ENCODE measurements at places on chromosomes 5 and 9. TPM values are rescaled to one million over a fixed set of nuclear protein-coding genes. Genes with fewer than 3 reads are reported as not detected.

The SYK gene
- 8.4 TPM for total RNA-seq

DNA sequence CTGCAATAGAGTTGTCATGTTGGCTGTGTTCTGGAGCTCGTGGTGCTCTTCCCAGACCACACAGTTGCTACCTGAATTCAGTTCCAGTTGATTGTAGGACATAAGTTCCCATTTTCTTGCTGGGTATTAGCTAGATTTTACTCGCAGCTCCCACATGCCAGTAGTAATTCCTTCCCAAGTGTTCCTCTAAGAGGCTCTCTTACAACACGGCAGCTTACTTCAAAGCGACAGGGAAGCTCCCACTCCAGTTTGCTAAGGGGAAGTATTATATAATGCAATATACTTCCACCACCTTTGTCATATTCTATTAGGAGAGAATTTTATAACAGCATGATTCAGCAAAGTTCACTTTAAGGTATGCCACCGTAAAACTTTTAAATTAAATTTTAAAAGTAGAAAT, 623.0 kb downstream of the SLCO4C1 start:
- no peak overlapping the region for H3K4me3 ChIP-seq
- no peak overlapping the region for H3K27ac ChIP-seq
- no peaks in the 10 kb centered on the region for H3K36me3 ChIP-seq
- no peaks in the 10 kb centered on the region for H3K27me3 ChIP-seq
- H3K4me1 ChIP-seq: no peaks in the 10 kb centered on the region
- no peak for DNase-seq

DNA sequence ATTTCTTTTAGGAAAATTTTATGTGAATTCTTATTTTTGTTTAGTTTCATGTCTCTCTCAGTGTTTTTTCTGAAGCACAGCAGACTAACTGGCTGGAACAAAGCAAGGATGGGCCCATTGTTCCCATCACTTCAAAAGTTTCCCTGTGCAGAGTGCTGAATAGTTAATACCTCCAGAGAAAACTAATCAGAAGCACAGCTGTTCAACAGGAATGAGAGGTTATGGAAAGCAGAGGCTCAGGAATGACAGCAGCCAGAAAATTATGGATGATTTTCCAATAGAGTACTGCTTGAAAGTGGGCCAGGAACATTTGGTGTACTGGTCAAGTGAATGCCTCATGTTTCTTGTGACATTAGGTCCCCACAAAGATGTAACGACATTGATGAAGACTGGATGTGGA, 173.0 kb upstream of the TARS1 start:
- no peaks in the 10 kb centered on the region for H3K27me3 ChIP-seq
- no peak for DNase-seq
- H3K4me3 ChIP-seq: no peak overlapping the region
- H3K4me1 ChIP-seq: no peaks in the 10 kb centered on the region
- no peaks in the 10 kb centered on the region for H3K36me3 ChIP-seq

- H3K4me1 ChIP-seq: no peaks in the 10 kb centered on the region
- H3K4me3 ChIP-seq: no peak overlapping the region
- no peaks in the 10 kb centered on the region for H3K27me3 ChIP-seq
- peaks cover 14% of the 10 kb centered on the region for H3K36me3 ChIP-seq
- H3K27ac ChIP-seq: no peak overlapping the region
Observed at GRCh38 chr5:116475338-116475737, 99.3 kb downstream of the SEMA6A start.

- no peaks in the 10 kb centered on the region for H3K36me3 ChIP-seq
- H3K4me3 ChIP-seq: no peak overlapping the region
- DNase-seq: no peak
- no peak overlapping the region for H3K27ac ChIP-seq
- no peaks in the 10 kb centered on the region for H3K4me1 ChIP-seq
Observed at GRCh38 chr9:110835404-110835803, 166.8 kb downstream of the MUSK start.

- H3K4me3 ChIP-seq: peak overlapping the region; percentile 85
- peak overlapping the region; percentile 92 for H3K27ac ChIP-seq
- H3K27me3 ChIP-seq: no peaks in the 10 kb centered on the region
- DNase-seq: no peak
- no peaks in the 10 kb centered on the region for H3K36me3 ChIP-seq
Observed at GRCh38 chr9:91948597-91949391, 1.2 kb downstream of the ROR2 start.

The MEF2C gene
- total RNA-seq: 25.7 TPM

- no peaks in the 10 kb centered on the region for H3K4me1 ChIP-seq
- no peak overlapping the region for H3K4me3 ChIP-seq
- H3K36me3 ChIP-seq: peaks cover 41% of the 10 kb centered on the region
- no peak overlapping the region for H3K27ac ChIP-seq
- DNase-seq: no peak
Observed at GRCh38 chr5:134600600-134600999, 32.0 kb downstream of the SAR1B start.

DNA sequence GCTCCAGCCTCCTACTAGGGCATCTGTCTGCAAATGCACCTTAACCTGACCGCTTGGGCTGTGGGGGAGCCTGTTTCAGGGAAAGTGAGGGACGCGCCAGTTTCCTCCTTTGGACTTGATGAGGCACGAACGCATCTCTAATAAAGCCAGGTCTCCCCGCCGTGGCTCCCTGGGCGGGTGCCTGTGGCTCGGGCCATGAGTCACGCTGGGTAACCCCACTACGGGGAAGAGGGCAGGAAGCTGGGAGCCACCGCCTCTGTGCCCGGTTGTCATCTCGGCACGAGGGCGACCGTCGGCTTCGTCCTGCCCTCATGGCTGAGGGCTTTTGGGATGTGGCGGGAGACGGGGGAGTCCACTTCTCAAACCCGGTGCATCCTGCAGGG, 12.1 kb downstream of the NOTCH1 start:
- H3K27me3 ChIP-seq: no peaks in the 10 kb centered on the region
- DNase-seq: no peak
- H3K27ac ChIP-seq: peak overlapping the region; percentile 79
- H3K36me3 ChIP-seq: peaks cover 30% of the 10 kb centered on the region

DNA sequence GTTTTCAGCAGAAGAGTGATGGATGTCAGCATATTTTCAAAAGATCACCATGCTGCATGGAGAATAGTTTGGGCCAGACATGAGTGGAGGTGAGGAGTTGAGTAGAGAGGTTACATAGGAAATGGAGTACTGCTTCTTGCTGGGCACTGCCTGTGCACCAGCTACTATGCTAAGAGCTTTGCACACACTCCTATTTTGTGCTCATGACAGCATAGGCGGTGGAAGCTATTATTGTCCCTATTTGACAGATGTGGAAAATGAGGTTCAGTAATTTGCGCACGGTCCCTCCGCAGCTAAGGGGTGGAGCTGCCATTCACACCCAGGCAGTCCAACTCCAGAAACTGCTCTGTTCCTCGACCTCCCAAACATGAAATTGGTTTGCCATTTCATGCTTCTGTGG, 67.8 kb downstream of the ENTREP1 start:
- H3K27me3 ChIP-seq: no peaks in the 10 kb centered on the region
- no peak for DNase-seq
- peaks cover 37% of the 10 kb centered on the region for H3K4me1 ChIP-seq
- peak overlapping the region; percentile 74 for H3K27ac ChIP-seq
- no peak overlapping the region for H3K4me3 ChIP-seq

DNA sequence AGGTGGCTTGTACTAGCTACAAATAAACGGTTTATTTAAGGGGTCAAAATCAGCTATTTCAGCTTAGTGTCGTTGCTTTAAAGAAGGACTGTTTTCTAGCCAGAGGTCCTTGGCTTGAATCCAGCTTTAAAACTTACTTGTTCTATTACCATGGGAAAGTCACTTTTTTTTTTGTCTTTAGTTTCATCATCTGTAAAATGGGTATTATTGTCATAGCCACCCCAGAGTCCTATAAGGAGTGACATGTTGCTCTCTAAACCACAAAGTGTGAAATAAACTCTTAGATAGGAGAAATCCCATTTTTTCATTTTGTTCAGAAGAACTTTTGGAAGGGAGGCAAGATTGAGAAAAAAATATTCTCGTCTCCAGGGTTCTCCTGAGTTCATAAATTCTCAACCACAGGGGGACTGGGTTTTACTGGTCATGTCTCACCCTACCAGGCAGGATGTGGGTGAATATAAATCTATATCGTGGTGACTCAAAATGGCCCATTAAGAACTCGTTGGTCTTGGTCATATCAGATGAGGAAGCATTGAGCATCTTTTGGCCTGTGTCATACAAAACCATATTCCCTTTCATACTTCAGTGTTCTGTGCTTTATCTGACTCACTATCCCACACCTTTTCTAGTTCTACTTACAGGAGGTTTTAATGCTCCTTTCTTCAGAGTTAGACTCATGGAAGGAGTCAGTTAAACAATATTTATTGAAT, 202.7 kb upstream of the NR3C1 start:
- no peak overlapping the region for H3K4me3 ChIP-seq
- H3K4me1 ChIP-seq: no peaks in the 10 kb centered on the region
- H3K36me3 ChIP-seq: no peaks in the 10 kb centered on the region

GRCh38 chr5:80655231-80655774, 520 bp upstream of the DHFR start:
- DNase-seq: no peak
- no peaks in the 10 kb centered on the region for H3K27me3 ChIP-seq
- H3K27ac ChIP-seq: peak overlapping the region; percentile 93
- H3K4me3 ChIP-seq: peak overlapping the region; percentile 76
- H3K36me3 ChIP-seq: peaks cover 36% of the 10 kb centered on the region
- peaks cover 12% of the 10 kb centered on the region for H3K4me1 ChIP-seq

The PCDHA6 gene
- 0.83 TPM for total RNA-seq

DNA sequence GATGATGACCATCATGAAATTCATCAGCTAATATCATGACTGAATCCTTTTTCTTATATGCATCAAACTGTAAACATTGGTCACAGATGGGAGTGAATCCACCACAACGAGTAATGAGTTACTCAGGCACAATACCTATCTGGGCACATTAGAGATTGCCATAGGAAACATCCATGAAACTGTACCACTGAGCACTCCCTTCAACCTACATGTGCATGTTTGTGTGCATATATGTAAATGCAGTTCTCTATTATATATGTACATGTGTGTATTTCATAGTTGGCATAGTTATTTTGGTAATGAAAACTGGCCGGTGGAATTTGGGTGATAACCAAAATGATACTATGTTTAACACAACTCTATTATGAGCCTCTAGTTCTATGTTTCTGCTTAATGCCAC, 387.3 kb upstream of the ARRDC3 start:
- no peak overlapping the region for H3K4me3 ChIP-seq
- H3K4me1 ChIP-seq: no peaks in the 10 kb centered on the region
- no peak overlapping the region for H3K27ac ChIP-seq
- no peaks in the 10 kb centered on the region for H3K36me3 ChIP-seq
- DNase-seq: no peak

- H3K27ac ChIP-seq: peak overlapping the region; percentile 92
- no peaks in the 10 kb centered on the region for H3K36me3 ChIP-seq
- no peaks in the 10 kb centered on the region for H3K27me3 ChIP-seq
- H3K4me3 ChIP-seq: no peak overlapping the region
Observed at GRCh38 chr5:149799119-149799623, 69.1 kb downstream of the PPARGC1B start.

GRCh38 chr5:34691326-34691725, 35.2 kb downstream of the RAI14 start:
- no peak for DNase-seq
- H3K36me3 ChIP-seq: no peaks in the 10 kb centered on the region
- H3K4me3 ChIP-seq: no peak overlapping the region

- H3K4me3 ChIP-seq: no peak overlapping the region
- H3K27me3 ChIP-seq: no peaks in the 10 kb centered on the region
- peaks cover 8% of the 10 kb centered on the region for H3K4me1 ChIP-seq
- H3K36me3 ChIP-seq: peaks cover 16% of the 10 kb centered on the region
- DNase-seq: no peak
Observed at GRCh38 chr5:160075073-160075472, 44.2 kb downstream of the PWWP2A start.

The FREM1 gene
- 3.5 TPM for total RNA-seq

GRCh38 chr5:78766412-78766762, 117.8 kb upstream of the LHFPL2 start:
- H3K36me3 ChIP-seq: no peaks in the 10 kb centered on the region
- no peaks in the 10 kb centered on the region for H3K27me3 ChIP-seq
- DNase-seq: no peak
- no peak overlapping the region for H3K4me3 ChIP-seq

DNA sequence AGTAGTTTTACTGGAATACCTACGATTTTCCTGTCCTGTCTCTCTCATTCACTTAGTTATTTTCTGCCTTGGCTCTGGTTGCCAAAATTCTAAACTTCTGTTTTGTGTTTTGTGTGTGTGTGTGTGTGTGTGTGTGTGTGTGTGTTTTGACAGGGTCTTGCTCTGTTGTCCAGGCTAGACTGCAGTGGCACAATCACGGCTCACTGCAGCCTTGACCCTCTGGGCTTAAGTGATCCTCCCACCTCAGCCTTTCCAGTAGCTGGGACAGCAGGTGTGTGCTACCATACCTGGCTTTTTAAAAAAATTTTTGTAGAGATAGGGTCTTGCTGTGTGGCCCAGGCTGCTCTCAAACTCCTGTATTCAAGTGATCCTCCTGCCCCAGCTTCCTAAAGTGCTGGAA, 17.2 kb downstream of the UBE2D2 start:
- no peak overlapping the region for H3K27ac ChIP-seq
- H3K36me3 ChIP-seq: no peaks in the 10 kb centered on the region
- no peak overlapping the region for H3K4me3 ChIP-seq
- H3K27me3 ChIP-seq: no peaks in the 10 kb centered on the region

DNA sequence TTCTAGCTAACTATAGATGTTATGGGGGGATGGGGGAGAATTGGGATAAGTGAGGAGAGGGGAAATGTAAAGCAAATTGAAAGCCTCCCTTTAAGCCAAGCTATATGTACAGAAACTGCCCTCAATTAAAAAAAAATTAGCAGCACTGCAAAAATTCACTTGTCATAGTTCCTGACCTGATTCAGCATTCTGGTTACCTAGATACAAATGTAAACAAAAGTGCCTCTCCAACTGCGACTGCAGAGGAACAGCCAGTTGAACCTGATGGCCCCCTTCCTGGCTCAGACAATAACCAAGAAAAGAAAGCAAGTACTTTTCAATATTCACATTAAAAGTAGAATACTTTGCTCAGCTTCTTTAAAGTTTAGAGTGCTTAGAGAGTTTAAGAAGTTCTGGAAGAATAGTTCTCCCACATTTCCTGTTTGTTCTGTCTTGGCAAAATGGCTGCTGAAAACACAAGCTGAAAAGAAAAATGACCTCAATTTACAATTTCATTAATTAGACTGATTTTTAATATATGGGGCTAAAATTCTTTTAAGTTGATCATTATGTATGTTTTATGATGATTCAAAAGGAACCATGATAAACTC, 1.5 kb downstream of the FAM81B start:
- H3K4me1 ChIP-seq: no peaks in the 10 kb centered on the region
- no peak for DNase-seq
- H3K27ac ChIP-seq: no peak overlapping the region
- H3K4me3 ChIP-seq: no peak overlapping the region
- no peaks in the 10 kb centered on the region for H3K27me3 ChIP-seq

DNA sequence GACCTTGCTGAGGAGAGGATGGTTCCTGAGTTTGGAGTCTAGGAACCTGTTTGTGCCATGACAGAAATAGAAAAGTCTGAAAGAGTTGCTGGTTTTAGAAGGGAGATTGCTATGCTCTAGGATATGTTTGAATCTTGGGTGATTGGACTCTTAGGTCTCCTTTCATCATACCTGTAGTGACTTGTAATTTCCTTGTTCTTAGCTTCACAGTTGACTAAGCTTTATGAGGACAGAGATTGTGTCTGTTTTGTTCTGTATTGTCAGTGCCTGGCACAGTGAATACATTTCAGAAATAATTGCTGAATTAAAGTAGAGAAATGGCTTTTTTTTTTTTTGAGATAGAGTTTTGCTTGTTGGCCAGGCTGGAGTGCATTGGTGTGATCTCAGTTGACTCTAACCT, 31.5 kb downstream of the GAPVD1 start:
- no peak overlapping the region for H3K4me3 ChIP-seq
- H3K27me3 ChIP-seq: no peaks in the 10 kb centered on the region
- peaks cover 18% of the 10 kb centered on the region for H3K4me1 ChIP-seq
- no peak overlapping the region for H3K27ac ChIP-seq

The NIM1K gene
- 1.7 TPM for total RNA-seq

Data from esophagus muscularis mucosa (tissue), 4 donors.